ENCODE measurements at places on chromosomes 1 and 21. TPM values are rescaled to one million over a fixed set of nuclear protein-coding genes. Genes with fewer than 3 reads are reported as not detected.

DNA sequence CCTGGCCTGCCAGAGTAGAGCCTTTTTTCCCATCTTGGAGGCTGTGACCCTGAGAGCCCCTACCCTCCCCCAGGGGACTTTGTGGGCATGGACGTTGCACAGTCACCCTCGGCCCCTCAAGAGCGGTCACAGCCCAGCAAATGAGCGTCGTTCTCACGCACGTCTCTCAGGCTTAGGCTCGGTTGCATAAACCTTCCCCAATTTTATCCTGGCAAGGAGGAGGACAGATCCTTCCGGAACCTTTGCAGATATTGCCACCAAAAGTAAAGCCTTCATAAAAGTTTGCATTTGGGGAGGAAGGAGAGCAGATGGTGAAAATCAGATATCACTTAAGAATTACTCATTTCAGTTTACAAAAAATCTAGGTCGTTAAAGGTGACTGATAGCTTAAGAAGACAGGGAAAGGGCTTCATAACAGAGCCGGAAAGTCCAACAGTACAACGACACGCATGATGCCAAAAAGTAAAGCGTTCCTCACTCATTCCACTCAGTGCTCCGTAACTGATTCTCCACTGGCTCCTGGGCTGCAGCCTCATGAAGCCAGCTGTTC, 29.3 kb downstream of the PDE9A start:
- DNase-seq: no peak

- DNase-seq: no peak
Measured at GRCh38 chr21:41411449-41412089, 14.5 kb upstream of the MX1 start.

Gene CFAP107
- 1.1 TPM for polyA plus RNA-seq

DNA sequence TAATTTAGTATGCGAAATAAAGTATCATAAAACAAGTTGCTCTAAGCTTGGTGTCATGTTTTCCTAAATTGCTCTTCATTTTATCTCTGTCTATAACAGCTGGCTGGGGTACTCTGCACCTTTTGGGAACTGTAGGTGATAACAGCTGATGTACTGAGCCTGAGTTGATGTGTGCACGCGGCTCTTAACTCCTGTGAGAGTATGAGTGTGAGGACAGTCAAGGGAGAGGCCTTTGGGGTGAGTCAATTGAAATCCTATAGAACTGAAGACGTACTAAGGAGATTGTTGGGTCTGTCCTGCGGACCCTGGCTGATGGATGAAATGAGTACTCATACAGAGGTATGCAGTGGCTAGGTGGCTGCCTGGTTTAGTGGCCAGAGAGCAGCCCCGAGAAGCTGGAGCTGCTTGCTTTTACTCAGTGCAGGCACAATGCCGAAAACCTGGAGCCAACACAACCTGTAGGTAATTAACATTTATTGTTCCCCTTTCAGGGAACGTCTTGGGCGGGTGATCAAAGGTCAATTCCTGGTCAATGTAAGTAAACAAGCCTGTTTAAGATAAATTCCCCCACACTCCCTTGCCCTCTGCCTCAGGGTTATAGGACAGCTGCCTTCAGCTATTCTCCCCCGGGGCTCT, 188.5 kb downstream of the PRDM2 start:
- no peak for DNase-seq

DNA sequence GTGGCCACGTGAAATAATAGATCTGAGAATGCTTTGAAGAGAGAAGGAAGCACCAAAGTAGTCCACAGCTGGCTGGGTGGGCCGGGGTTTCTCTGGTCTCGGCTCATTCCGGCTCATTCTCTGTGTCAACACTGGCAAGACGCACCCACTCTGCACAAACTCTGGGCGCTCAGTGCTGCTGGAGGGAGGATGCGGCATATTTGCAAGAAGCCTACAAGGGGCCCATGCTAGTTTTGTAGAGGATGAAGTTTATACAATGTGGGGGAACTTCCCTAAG, 28.8 kb upstream of the TMPRSS2 start:
- no peak for DNase-seq

DNA sequence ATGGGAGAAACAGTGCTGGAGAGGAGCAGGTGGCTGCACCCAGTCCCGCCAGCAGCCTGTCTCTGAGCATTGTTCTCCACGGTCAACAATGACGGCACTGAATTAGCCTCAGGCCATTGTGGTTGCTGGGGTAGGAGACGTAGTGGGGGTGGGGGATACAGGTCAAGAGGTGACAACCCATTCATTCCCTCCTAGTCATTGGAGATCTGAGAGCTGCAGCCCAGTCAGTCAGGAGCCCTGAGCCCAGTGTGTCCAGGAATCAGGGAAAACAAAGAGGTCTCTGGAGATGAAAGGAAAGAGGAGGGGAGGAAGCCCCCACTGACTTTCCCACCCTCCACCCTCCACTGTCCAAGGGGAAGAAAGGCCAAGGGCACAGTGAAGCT, 15.3 kb downstream of the SMIM12 start:
- DNase-seq: no peak

DNA sequence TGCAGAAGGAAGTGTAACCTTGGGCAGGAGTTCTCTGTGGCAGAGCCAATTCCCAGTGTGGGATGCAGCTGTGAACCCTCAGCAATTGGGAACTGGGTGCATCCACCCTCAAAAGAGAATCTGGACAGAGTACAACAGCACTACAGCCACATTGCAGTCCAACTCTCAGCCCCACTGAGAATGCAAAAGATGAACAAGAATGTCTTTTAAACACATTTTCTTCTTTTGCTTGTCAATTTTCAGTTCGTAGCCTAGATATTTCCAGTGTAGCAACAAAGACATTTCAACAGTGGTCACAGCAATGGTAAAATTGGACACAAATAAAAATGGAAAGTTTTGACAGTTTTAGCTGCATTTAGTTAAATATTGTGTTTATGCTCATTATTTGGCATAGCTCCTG, 114.0 kb upstream of the APP start:
- DNase-seq: no peak

Gene GBP6
- not detected for polyA plus RNA-seq

DNA sequence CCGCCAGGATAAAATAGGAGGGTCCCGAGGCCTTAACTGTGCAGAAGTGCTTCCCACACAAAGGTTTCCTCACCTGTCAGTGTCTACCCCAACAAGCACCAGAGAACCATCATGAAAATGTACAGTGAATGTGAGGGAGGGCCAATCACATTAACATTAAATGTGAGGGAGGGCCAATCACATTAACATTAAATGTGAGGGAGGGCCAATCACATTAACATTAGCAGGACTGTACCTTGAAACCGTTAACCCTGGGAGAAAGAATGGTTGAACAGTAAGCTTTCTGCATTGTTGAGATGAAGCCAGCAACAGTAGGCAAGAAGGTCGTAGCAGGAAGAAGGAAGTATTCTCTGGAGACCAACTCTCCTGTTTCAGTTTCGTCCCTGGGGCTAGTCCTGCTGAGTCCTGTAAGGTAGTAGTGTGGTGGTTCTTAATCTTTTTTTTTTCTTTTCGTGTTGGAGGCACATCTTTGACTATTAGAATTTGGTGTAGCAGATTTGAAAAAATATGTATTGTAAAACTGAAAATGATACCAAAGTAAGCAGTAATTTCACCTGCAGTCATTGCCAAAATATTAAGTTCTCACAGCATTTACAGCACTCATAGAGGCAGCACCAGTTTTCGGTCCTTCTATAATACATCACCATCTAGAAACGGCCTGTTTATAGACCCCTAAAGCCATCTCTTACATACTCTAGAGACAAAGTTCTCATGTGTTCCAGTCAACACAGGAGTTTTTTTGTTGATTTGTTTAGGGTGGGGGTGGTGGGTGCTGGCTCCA, 98.6 kb upstream of the PPP2R5A start:
- no peak for DNase-seq
